ENCODE measurements at places on chromosomes 12 and 14.

DNA sequence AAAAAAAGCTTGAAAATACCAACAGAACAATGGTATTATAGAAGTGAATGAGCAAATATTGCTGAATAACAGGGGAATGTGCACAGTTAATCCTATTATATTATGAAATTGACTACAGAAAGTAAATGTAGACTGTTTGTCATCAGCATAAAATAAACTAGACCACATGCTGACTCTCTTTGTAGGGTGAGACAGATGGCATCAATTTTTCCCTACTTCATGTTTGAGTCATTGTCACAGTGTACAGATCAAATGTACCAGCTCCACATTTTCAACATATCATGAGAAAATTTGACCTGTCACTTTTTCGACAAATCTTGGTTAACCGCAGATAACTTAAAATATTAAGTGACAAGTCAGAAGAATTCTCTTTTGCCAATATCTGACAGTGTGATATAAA lies 421.0 kb downstream of the RPL10L start:
- no peak for DNase-seq

- DNase-seq, result no peak
Measured at GRCh38 chr12:12216349-12217017, 50.4 kb downstream of the LRP6 start.

DNA sequence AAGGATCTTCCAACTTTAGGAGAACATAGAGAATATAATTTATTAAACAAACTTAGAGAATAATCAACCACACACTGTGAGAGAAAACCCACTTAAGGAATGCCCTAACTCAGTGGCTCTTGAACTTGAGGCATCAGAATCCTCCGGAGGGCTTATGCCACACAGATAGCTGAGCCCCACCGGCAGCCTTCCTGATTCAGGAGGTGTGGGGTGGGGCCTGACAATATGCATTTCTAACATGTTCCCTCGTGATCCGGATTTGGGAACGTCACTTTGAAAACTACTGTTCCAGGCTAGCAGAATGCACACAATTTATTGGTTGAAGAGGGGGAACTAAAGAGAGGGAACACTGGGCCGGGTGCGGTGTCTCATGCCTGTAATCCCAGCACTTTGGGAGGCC lies 2.0 kb upstream of the SOAT2 start:
- no peak for DNase-seq

GRCh38 chr12:68237619-68238018 lies 12.0 kb upstream of the IL26 start:
- no peak for DNase-seq

DNA sequence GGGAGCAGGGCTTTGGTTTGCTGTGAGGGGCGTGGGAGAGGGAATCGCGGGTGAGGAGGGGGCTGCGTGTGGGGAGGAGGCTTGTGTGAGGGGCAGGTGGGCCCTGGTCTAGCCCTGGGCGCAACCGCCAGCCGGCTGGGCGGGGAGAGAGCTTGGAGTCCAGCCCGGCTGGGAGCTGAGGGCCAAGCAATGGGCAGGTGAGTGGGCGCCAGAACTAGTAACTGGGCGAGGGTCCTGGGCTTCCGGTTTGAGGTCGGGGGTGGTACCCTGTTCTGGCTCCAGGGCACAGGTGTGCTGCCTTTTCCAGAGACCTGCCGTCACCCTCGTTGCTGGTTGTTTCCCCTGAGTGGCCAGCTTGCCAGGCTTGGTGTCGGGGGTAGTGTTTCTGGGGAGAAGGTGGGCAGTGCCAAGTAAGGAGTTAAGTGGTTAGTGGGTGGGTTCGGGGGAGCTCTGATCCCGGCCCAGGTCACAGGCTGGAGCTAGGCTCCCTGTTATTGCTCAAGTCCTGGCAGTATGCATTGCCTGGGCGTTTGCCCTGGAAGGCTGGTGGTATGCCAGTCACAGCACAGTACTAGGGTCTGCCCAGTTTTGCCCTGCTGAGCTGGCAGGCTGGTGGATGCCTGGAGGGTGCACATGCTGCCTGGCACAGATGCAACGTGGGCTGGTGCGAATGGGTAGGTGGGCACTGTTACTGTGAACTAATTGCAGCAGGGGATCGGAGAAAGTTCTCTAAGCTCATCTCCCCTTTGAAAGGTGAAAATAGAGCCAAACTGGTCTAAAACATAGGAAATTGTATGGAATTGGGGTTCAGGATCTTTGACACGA lies 683 bp downstream of the CIPC start:
- no peak for DNase-seq

DNA sequence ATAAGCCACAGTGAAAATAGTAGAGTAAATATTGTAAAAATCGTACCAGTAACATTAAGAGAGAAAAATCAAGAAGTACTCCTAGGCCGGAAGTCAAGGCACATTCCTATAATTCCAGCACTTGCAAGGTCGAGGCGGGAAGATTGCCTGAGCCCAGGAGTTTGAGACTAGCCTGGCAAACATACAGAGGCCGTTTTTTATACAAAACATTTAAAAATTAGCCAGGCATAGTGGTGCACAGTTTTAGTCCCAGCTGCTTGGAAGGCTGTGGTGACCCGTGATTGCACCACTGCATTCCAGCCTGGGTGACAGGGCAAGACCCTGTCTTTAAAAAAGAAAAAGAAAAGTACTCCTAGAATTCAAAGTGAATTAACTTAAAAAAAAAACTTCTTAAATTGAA lies 341.8 kb downstream of the C12orf50 start:
- peak; percentile 62 for DNase-seq

DNA sequence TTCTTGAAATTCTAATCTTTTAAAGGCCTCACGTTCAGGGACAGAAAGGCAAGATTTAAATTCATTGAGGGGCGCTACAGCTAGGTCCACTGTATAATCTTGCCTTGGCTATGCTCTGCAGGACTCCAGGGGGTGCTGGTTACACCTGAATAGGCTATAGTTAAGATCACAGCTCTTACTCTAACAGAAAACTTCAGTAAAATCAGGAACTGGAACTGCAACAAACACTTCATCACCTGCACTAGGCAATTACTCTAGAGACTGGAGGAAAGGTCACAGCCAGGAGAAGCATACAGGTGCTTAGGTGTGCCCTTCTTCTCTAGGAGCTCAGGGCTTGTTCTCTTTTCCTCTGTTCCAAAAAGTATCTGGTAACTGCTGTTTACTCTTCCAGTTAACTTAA lies 20.9 kb downstream of the SLCO1C1 start:
- DNase-seq, result no peak

GRCh38 chr12:63305901-63306875 lies 155.2 kb upstream of the AVPR1A start:
- DNase-seq, result no peak

GRCh38 chr14:88482524-88482923 lies 72.3 kb downstream of the PTPN21 start:
- DNase-seq, result no peak

DNA sequence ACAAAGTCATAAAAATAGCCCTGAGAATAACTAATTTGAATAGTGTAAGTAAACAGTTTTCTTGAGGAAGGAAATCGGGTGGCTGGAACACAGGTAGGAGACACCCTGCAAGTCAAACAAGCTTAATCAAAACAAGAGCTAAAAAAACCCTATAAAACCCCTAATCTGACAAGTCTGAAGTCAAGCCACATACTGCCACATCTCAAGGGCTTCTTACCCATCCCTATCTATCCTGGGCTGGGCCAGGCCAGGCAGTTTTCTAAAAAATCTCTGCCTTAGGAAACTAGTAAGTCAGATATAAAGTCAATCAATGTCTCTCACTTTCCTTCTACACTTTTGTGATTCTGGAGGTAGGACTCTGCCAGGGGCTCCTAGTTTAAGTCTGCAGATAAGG lies 15.3 kb downstream of the UBE2N start:
- no peak for DNase-seq

DNA sequence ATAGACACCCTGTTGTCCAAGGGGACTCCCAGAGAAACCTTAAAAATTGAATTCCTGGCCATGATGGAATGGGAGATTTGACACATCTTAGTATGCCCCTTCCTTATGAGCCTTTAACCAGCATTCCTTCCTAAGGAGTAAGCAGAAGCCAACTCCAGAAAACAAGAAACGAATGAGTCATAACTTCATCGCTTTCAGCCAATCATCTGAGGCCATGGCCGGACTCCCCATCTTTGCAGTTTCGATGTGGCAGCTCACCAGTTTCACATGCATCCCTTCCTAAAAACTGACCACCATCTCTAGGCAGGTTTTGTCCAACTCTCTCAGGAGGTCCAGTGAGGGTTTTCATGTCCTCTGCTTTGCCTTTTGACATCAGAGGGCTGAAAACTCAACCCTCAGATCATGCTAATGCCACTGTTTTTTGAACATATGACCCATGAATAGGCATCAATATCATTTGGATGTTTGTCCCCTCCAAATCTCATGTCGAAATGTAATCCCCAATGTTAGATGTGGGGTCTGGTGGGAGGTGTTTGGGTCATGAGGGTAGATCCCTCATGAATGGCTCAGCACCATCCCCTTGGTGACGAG lies 19.9 kb downstream of the DAAM1 start:
- peak; percentile 35 for DNase-seq

DNA sequence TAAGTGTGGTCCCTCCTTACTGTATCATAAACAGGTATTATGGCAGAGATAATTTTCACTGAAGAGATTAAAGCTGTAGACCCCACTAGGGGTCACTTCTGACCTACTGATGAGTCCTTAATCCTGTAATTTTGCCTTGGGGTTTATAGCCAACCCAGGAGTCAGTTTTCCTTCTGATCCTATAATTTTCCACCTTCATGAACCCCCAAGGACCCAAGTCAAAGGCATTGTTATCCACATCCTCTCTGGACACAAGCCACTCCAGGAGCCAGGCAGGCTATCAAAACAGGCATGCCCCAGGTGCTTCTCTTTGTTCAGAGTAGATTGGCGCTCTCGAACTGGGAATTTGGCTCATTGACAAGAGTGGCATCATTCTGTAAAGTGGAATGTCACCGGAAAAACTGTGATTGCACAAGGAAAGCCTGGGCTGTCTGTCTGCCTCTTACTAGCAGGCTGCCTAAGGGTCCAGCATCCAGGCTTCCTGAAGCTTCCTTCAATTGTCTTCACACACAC lies 1523.2 kb upstream of the FLRT2 start:
- no peak for DNase-seq

DNA sequence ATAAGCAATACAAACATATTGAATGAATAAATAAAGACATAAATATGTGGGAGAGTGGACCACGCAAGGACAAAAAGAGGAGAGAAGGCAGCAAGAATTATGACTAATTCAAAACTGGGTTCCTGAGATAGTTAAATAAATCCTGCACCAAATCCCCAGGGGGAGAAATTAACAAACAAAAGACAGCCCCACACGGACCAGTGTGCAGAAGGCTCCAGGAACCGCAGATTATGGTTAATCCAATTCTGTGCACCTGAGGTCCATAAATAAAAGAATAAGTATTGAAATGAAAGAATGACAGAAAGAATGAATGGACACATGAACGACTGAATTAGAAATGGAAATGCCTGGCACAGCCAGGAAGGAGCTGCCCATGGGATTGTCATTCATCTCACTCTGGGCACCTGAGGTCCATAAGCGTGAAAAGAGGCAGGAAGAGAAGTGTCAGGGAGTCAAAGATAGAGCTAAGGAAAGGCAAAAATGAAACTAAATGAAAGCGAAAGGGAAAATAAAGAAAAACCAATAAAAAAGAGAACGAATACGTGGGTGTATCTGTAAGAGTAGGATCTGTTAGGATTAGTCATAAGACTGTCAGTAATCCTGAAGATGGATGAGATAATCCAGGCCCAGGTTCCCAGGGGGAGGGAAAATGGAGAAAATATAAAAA lies 23.3 kb downstream of the MEG3 start:
- DNase-seq, result no peak

GRCh38 chr12:14771651-14772137 lies 31.6 kb downstream of the WBP11 start:
- DNase-seq, result no peak

- peak; percentile 87 for DNase-seq
Measured at GRCh38 chr12:857611-858010, 91.9 kb downstream of the RAD52 start.
